ENCODE measurements at places on chromosomes 3 and 15. TPM values are rescaled to one million over a fixed set of nuclear protein-coding genes. Genes with fewer than 3 reads are reported as not detected.

- H3K4me1 ChIP-seq = no peaks in the 10 kb centered on the region
- no peak overlapping the region for H3K27ac ChIP-seq
- no peak for DNase-seq
- no peak overlapping the region for H3K4me3 ChIP-seq
Observed at GRCh38 chr3:147807776-147808175, 398.6 kb downstream of the ZIC1 start.

DNA sequence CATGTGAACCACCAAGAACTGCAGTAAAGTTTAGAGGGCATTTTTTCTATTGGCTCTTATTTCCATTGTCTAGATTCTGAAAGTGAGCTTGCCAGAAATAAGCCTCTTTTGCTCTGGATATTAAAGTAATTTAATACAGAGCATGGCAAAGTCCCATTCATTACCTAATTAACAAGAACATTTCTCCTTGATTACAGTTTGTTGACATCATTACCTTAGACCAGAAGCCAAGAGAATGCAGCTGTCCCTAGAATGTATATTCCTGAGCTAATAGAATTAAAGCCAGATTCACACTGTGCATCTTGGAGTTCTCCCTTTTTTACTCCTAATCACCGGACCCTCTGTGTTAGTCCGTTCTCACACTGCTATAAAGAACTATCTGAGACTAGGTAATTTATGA is 46.4 kb upstream of the TM4SF4 start:
- H3K4me3 ChIP-seq = no peak overlapping the region
- H3K36me3 ChIP-seq = no peaks in the 10 kb centered on the region
- DNase-seq = no peak

- no peak overlapping the region for H3K27ac ChIP-seq
- no peaks in the 10 kb centered on the region for H3K27me3 ChIP-seq
- DNase-seq = no peak
- peaks cover 2% of the 10 kb centered on the region for H3K4me1 ChIP-seq
Observed at GRCh38 chr3:127680798-127681221, 8.1 kb downstream of the ABTB1 start.

GRCh38 chr3:30778933-30779332 is 115.5 kb downstream of the GADL1 start:
- no peaks in the 10 kb centered on the region for H3K36me3 ChIP-seq
- DNase-seq = no peak
- no peaks in the 10 kb centered on the region for H3K27me3 ChIP-seq
- H3K4me3 ChIP-seq = no peak overlapping the region
- no peaks in the 10 kb centered on the region for H3K4me1 ChIP-seq
- H3K27ac ChIP-seq = no peak overlapping the region

- no peak overlapping the region for H3K4me3 ChIP-seq
- H3K27me3 ChIP-seq = no peaks in the 10 kb centered on the region
- DNase-seq = no peak
- no peaks in the 10 kb centered on the region for H3K36me3 ChIP-seq
- no peak overlapping the region for H3K27ac ChIP-seq
Observed at GRCh38 chr15:43246261-43246774, 20.4 kb downstream of the TGM5 start.

Gene RETNLB
- polyA plus RNA-seq = not detected

Data from SK-N-SH (cell line).